ENCODE measurements at places on chromosomes 1 and 21.

DNA sequence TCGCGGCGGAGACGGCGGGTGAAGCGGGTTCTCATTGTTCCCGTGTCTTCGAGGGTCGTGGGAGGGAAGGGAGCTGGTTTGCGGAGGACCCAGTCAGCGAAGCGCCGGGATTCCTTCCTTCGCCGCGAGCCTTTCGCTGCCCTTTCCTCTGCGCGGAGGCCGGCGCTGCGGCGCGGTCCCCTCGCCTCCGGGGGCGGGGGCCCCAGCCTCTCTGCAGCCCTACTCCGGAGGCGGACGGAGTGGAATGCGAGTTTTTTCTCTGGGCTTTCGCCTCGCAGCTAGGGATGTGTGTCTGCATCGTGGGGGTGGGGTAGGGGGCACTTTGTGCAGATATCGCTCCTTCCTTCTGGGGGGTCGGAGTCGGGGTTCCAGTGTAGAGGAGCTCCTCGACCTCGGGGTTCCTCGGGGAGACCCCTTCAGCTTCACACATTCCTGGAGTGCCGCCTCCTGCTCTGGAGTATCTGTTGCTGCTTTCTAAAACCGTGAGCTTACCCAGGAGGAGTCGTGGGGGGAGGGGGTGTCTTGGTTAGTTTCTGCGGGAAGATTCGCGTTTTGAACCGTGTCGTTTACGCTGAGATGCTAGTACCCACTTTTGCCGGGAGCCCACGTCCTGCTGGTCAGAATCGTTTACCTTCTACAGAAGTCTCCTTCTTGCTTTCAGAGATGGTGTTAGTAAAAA, 595 bp downstream of the RNF2 start:
- no peak for DNase-seq

- no peak for DNase-seq
These were observed 253.8 kb downstream of the KAZN start for GRCh38 chr1:14852291-14852690.

DNA sequence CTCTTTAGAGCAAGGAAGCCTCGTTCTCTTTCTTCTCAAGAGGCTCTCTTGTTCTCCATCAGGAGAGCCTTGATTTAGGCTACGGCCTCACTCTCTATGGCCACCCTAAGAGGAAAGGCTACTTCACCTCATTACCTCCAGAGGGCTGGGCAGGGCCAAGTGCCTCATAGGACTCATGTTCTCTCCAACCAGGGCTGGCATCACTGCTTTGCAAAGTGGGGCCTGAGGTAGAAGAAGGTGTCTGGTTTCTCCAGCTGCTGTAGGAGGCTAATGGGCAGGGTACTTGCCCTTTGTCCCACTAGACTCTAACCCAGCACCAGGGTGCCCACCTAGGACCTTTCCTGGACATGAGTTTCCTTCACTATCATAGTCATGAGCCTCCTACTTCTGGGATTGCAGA, 2.1 kb upstream of the ATXN7L2 start:
- no peak for DNase-seq

- DNase-seq = no peak
These were observed 816 bp downstream of the HYI start for GRCh38 chr1:43452789-43453441.

- DNase-seq = no peak
These were observed 594.7 kb downstream of the ADGRL2 start for GRCh38 chr1:82395440-82395839.

- no peak for DNase-seq
These were observed 289.4 kb upstream of the FMN2 start for GRCh38 chr1:239802275-239802674.

DNA sequence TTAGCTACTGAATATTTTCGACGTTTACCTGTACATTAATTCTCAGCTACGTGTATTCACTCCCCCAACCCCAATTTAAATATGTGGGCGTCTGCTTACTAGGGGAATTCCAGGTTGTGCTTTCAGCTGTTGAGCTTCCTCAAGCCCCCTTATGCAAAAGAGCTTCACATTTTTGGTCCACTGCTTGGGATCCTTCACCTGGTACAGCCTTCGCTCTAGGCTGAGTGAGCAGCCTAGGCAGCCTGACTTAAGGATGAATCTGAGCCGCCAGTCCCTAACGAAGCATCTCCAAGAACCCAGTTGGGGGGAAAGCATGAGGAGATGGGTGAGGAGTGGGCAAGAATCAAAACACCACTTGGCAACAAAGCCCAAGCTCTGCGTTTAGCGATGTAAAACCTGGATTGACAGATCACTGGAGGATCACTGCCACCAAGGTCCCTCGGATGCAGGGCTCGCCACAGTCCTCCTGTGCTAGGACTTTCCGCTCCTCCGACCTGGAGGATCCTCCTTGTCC, 674 bp downstream of the BCL10 start:
- DNase-seq = peak; percentile 31

Measured in stimulated activated CD4-positive, alpha-beta T cell treated with anti-CD3 and anti-CD28 coated beads, Interleukin-4, amount 100 ng/mL, for 4 hours (primary cell).